ENCODE measurements at places on chromosomes 7 and 10.

- DNase-seq = no peak
Measured at GRCh38 chr7:70602117-70602516, 529.8 kb upstream of the GALNT17 start.

DNA sequence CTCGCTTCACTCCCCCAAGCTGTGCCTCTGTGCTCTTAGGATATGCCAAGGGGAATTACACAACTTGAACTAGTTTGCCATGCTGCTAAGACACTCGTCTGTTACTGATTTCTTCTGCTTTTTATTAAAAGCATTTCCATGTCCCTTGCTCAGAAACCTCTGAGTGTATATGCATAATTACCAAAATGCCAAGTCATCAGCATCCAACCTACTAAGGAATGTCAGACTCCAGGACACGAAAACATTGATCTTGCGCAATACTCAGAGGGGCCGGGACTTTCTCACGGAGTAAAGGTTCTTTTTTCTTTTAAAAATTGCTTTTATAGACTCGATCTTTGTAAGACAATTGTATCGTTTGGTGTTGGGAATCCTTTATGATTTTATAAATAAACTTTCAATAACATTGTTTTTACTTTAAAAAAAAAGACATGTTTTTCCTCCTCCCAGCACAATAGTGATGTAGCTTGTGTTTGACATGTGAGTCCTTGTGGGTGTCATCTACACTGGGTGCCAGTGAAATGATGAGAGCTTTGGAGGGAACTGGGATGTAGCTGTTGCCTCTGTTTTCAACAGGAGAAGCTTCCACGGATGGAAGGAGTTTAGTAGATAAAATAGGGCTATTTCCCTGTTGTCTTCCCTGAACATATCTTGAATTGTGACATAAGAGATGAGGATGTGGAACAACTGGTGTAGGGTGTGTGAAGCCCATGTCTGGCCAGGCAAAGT, 43.6 kb downstream of the CNNM1 start:
- no peak for DNase-seq

- DNase-seq = no peak
Measured at GRCh38 chr7:56483861-56484550, 367.8 kb upstream of the NUPR2 start.

GRCh38 chr7:154968336-154969001, 34.5 kb downstream of the PAXIP1 start:
- DNase-seq = no peak

- no peak for DNase-seq
Measured at GRCh38 chr10:76641215-76641614, 996.4 kb downstream of the KCNMA1 start.

- DNase-seq = no peak
Measured at GRCh38 chr7:55252386-55252785, 112.8 kb upstream of the LANCL2 start.

GRCh38 chr10:87765666-87766376, 52.2 kb downstream of the ATAD1 start:
- DNase-seq = no peak

DNA sequence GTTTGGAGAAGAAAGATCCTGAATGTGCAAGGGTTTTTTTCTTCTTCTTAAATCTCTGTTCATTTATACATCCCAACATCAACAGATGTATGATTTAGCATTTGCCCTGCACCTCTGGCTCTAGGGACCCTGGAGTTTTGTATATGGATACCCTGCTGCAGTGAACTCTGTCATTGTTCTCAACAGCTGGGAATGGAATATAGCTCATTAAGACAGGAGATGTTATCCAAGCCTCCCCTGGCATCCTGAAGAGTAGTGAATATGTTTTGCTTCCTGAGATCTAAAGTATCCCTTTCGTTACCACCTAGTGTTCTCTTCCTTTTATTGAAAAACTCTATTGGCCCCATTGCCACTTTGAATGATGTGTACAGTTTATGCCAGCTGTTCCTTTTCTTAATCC, 275.9 kb downstream of the EXOC4 start:
- no peak for DNase-seq

DNA sequence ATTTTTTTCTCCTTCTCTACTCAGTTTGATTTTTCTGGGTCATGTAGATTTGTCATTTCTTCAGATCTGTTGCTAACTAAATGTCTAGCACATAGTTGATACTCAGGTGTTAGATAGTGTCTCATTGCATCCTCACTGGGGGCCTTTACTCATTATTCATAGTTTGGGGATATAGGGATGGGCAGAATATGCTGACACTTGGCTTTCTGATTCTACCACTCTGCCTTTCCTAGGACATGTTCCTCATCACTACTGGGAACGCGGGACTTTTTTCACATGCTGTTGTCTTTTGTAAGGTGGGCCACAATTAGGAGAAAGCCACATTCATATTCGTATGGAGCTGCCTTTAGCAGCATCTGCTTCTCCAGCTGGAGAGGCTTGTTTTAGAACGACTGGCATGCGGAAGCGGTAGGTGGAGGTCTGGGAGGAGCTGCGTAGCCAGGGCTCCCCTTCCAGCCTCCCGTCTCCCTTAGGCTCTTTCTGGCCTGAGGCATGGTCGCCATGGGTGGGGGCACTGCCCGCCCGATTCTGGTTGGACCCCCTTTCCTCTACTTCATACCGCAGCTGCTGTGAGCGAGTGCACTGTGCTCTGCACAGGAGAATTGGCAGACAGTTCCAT, 78.8 kb downstream of the SND1 start:
- DNase-seq = no peak

- DNase-seq = peak; percentile 1
Measured at GRCh38 chr10:95133016-95133752, 60.9 kb upstream of the ACSM6 start.

DNA sequence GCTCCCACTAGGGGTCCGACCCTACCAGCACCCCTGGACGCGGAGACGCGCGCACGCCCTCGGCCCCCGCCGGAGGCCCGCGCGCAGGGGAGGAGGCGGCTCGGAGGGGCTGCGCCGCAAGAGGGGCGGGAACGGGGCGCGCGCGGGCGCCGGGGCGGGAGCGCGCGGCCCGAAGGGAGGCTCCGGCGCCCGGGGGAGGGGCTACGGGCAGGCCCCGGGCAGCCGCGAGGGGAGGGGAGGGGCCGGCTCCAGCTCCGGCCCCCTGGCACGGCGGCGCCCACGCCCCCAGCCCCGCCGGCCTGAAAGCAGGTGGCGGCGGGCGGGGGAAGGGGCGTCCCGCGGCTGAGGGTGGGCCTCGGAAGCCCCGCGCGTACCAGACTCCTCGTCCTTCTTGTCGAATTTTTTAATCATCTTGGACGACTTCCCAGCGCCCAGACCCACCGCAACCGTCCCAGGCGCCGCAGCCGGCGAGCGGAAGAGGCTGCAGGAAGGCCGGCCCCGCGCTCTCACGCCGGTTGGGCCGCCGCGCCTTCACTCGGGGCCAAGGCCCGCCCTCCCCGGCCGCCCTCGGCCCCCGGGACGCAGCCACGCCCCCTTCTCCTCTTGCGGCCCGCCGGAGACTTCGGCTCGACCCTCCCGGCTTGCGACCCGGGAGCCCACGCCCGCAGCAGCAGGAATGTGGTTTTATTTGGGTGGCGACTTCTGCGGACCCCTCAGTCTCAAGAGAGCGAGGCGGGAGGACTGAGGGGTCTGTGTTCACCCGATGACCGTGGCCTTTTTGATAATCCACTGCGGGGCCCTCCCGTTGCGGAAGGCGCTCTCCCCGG, at the start of gene COPG2:
COPG2 (minus strand) TSS at position 491 of the 827 bp plus-strand sequence; CDS start at position 411, 80 bp downstream.
- peak; percentile 73 for DNase-seq

DNA sequence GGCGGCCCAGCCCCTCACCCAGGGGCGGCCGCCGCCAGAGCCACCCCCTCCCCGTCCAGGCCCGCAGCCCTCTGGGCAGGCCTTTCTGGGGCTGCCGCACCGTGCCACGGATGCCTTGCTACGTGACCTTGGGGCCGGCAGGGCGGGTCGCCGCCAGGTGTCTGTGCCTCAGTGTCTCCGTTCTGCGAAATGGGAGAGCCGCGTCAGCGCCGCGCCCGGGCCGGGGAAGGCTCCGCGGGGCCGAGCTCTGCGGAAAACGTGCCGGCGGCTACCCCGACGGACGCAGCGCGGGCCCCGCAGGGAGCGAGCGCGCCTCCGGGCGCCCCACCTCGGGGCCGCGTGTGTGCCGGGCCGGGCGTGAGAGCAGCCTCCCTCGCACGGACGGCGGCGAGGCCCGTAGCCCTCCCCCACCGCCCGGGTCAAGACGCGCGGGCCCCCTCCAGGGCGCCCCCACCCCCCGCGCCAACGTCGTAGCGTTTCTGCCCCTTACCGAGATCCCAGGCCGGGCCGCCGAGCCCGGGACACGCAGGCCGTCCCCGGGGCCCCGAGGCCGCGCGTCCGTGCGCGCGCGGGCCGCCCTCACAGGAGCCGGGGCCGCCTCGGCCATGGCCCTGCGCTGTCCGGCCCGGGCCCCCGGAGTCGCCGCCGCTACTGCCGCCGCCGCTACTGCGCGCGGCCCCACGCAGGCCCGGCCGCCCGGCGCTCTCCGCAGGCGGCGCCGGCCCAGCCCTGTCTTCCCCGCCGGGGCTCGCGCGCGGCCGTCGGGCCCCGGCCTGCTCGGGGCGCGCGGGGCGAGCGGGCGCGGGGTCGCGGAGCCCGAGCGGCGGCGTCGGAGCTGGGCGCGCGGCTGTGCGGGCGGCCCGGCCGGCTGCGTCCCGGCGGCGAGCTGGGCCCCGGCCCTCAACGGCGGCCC, 1.1 kb downstream of the ZNF777 start:
- DNase-seq = peak; percentile 27

DNA sequence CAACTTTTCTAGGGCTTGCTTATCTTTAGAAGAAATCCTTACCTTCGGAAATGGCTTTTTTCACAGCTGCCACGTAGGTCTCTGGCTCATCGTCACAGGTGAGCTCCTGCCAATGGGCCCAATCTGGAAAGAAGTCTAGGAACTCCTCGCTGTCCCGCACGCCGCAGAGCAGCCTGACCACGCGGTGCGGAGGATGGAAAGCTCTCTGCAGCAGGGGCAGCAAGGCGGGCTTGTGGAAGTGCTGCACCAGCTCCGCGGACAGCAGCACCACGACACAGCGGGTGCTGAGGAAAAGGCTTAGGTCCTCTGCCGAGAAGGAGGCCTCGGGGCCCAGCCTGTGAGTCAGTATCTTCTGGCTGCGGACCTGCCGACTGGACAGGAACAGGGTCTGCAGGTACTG, 10.8 kb downstream of the PIK3AP1 start:
- no peak for DNase-seq

- DNase-seq = no peak
Measured at GRCh38 chr7:158285383-158285770, 302.2 kb downstream of the PTPRN2 start.

GRCh38 chr10:90413196-90413595, 444.6 kb downstream of the HTR7 start:
- no peak for DNase-seq

DNA sequence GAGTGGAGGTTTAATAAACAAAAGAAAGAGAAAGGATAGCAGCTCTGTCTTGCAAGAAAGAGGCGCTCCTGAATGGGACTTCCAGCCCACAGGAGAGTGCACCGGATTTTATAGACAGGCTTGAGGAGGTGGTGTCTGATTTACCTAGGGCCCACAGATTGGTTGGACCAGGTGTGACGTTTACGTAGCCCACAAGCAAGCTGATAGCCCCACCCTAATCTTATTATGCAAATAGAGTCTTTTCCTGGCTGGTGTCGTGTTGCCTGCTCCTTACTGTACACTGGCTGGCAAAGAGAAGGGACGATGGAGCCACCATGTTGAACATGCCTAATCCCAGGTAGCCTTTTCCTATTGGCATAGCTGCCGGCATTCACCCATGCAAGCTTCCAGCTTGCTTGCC, 319.7 kb upstream of the POM121L12 start:
- DNase-seq = no peak

GRCh38 chr7:131488361-131488760, 68.1 kb downstream of the PODXL start:
- no peak for DNase-seq

DNA sequence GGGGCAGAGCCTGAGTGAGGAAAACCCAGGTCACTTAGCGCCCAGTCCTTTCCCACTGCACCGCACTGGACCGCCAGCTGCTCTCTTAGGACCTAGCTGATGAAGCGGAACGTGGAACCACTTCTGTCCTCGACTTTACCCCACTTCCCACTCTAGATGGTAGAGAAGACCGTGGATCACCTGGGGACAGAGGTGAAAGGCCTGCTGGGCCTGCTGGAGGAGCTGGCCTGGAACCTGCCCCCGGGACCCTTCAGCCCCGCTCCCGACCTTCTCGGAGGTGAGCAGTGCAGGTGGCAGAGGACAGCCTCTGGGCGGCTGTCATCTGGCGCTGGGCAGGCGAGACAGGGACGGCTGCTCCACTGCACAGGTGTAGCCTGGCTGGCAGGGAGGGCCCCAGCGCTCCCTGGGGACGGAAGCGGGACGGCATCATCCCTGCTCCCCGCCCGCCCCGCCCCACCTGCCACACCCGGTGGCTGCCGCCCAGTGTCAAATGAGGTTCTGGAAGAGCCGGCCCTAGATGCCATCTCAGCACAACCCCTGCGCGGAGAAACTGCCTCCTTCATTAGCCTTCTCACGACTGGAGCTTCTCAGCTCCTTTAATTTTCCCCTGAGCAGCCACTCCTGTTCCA, 11.7 kb downstream of the PLAC9 start:
- DNase-seq = no peak

DNA sequence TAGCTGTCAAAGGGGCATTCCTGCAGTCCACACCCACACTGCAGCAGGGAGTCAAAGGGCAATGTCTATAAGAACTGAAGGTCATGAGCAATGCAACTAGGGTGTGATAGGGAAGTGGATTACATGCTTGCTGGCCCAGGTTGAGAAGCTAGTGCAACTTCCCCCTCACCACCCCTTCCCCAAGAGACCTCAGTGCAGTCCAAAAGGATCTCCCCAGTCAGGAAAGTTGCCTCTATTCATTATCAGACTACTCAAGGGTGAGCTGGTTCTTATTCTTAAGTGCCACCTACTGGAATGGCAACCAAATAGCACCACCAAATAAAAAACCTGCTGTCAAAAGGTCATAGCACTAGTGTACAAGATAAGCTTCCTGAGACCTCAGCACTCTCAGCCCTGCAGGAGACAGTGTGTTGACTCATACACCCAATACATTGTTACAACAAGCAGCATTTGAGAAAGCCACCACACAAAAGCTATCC, 28.2 kb downstream of the MTERF1 start:
- no peak for DNase-seq

GRCh38 chr7:149321978-149322541, 60.1 kb downstream of the ZNF783 start:
- no peak for DNase-seq

DNA sequence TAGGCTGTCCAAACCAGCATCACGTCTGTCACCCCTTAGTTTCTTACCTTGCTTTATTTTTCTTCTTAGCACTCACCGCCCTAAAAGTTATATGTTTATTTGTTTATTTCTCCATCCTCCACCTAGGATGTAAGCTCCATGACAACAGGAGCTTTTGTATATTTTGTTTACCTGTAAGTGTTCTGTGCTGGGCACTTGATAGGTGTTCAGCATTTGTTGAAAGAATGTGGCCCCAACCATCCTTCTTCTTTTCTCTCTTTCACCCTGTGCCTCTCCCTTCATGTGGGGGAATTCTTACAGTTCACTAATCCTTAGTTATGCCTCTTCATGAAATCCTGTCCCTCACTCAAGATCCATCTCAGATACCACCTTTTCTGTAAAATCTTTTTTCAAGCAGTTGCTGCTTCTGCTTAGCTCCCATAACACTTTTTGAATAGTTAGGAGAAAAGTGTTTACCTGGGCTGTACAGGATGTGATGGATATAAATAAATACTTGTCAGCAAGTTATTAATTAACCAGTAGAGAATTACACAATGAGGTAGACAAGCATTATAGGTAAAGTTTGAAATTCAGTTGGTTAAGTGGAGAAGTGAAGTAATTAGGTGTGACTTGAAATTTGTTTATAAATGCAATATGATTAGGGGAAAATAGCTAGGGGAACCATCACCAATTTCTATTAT, 9.7 kb downstream of the AHR start:
- DNase-seq = no peak
